NCI-H1417 (cell line): ENCODE measurements at places on chromosomes 16 and 17.

DNA sequence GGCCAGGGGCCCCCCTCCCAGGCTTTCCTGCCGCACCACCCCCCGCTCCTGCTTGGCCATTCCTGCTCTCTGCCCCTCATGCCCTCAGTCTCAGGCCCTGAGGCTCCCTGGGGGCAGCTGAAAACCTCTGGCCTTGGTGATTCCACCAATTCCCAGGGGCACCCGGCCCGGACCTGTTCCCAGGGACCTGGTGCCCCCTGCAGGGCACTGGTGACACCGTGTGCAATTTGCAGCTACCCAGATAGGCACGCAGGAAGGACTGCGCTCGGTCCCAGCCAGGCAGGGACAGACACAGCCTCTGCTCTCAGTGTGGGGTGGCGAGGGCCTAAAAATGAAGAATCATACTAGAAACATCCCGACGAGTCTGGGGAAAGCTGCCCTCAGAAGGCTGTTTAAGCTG, 13.4 kb downstream of the WFDC1 start:
- DNase-seq, result no peak

GRCh38 chr17:17403899-17404576, 72.8 kb upstream of the MED9 start:
- DNase-seq, result peak; percentile 89

DNA sequence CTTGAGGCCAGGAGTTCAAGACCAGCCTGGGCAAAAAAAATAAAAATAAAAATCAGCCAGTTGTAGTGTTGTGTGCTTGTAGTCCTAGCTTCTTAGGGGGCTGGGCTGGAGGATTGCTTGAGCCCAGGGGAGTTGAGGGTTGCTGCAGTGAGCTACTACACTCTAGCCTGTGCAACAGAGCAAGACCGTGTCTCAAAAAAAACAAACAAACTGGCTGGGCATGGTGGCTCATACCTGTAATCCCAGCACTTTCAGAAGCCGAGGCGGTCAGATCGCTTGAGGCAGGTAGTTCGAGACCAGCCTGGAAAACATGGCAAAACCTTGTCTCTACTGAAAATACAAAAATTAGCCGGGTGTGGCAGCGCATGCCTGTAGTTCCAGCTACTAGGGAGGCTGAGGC, 4.9 kb upstream of the UBALD2 start:
- peak; percentile 9 for DNase-seq

DNA sequence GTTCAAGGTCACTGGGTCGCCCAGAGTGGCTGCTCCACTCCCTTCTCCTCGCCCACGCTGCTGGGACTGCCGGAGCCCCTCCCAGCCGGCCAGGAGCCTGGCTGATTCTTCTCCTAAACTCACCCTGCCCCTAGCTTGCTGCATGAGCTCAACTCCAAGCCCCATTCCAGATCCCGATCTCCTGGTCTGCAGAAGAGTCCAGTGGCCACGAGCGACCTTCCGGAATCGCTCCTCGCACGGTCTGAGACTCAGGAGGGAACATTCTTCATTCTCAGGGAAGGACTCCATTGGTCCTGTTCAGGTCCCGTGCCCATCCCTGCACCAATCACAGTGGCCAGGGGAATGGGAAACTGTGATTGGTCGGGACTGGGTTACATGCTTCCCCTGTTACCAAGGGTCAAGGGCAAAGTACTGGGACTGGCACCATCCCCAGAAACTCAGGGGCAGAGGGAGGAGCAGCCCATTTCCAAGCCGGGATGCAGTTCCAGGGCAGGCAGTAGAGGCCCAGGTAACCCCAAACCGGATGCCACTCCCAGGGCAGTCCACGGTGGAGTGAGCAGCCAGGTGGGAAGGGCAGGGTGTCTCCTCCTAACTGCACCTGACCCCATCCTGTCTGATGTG, 24.5 kb upstream of the CIBAR2 start:
- no peak for DNase-seq

GRCh38 chr17:13671771-13672170, 70.0 kb upstream of the HS3ST3A1 start:
- no peak for DNase-seq

DNA sequence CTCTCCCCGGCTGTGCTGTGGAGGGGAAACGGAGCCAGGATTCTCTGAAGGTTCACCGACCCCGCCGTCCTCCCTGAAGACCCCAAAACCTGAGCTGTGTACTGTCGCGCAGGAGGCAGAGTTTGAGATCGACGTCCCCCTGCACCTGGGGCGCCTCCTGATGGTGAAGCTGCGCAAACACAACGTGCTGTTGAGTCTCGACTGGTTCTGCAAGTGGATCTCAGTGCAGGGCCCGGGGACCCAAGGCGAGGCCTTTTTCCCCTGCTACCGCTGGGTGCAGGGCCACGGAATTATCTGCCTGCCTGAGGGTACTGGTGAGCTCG, 62.6 kb upstream of the TEKT1 start:
- DNase-seq, result no peak

- no peak for DNase-seq
Observed at GRCh38 chr17:4066210-4066609, 76.6 kb downstream of the ZZEF1 start.

DNA sequence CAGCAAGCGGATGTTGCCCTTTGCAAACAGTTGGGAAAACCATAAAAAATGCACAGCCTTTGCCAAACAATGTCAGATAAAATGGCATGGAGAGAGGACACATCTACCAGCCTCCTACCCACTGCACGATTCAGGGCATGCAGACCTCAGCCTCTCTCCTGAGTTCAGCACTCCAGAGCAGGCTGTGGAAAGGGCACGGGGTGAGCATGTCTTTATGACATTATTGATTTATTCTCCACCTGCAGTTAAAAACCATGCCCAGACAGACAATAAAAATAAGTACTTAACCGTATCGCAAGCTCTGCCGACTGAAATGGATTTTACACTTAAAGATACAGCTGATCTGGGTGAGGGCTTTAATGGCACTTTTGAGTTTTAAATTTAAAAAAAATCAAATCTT, 127.1 kb downstream of the MAF start:
- peak; percentile 53 for DNase-seq

DNA sequence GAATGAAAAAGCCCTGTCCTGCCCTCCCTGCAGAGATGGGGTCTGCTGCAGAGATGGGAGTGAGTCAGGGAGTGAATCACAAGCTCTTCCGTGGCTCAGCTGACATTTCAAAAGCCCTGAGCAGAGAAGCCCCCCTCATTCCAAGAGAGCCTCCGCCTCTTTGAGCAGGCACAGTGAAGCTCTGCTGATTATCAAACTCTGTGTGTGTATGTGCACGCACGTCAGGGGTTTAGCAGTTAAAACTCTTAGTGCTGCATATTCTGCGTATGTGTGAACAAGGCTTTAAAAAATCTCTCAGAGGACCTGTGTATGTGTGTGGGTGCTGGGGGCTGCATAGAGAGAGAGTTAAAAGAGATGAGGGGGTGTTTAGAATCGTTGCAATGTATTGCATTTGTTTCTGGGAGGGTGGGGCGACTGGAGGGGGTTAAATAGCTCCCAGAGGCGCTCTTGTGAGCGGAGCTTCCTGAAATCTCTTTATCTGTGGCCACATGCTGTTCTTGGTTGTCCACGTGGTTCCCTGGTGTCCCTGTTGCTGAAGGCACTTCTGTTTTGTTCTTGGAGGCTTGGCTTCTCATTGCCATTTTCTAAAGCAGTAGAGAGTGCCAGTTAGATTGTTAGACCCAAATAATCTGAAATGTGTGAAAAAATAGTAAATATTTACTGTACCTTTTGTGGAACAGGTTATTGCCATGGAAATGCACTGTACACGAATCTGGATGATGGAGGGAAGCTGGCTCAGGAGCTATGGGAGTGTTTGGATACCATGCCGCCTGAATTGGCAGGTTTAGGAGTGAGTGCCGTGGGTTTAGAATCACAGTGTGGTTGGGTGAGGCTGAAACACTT, 116.6 kb downstream of the PRKCB start:
- no peak for DNase-seq

DNA sequence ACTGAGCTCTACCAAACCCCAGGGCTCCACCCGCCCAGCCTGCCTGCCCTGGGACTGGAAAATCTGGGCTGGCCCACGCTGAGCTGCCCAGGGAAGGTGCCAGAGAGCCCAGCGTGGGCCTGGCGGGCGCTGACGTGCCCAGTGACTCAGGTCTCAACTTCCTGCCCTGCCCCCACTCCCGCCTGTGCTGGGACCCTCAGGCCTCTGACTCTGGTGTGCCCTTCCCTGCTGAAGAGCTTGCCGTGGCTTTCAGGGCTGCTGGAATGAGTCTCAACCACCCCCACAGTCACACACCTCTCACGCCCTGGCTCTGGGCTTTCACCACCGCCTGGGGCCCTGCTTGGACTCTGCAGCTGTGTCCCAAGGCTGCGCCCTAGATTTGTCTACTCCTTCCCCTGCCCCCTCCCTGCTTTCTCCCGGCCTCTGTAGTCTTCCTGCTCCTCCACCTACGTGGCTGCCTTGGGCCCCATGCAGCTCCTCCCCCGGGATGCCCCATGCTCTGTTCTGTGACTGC, 10.4 kb downstream of the LLGL1 start:
- DNase-seq, result no peak

DNA sequence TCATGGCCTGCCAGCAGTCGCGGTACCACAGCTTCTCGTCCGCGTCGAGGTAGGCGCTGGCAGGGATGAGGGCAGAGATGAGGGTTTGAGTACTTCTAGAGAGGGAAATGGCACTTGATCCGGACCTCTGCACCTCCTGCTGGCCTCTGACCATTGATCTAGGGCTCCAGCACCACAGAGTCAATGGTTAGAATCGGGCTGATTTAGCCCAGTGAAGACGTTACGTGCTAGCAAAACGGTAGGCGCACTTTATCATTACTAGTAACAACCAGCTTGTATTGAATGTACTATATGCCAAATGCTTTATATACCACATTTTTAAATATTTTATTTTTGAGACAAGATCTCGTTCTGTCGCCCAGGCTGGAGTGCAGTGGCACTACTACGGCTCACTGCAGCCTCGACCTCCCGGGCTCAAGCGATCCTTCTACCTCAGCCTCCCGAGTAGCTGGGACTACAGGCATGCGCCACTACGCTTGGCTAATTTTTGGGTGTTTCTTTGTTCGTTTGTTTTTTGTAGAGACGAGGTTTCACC, 526 bp downstream of the TSNAXIP1 start:
- no peak for DNase-seq

DNA sequence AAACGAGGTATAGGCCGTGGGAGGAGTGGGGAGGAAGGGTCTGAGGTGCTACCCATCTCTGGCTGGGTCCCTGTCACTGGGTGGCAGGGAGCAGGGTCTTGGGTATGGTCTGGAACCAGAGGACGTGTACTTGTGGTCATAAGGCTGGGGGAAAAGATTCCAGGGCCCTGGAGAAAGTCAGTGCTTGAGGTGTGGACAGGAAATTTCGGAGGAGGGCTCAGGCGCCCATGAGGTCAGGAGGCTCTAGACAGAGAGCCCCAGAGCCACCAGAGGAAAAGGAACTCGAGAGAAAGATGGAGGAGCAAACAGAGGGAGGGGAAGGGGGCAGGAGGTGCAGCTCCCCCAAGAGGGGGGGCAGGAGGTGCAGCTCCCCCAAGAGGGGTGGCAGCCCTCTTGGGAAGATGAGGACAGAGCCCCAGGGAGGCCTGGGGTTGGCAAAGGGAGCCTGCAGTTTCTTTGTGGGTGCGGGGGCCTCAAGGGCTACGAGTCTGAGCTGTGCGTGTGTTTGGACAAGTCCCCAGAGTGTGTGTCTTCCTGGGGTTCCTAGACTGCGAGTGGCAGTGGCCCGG, 683 bp upstream of the SLC7A6 start:
- DNase-seq, result no peak

GRCh38 chr16:70680495-70681381, 5.1 kb downstream of the MTSS2 start:
- no peak for DNase-seq

DNA sequence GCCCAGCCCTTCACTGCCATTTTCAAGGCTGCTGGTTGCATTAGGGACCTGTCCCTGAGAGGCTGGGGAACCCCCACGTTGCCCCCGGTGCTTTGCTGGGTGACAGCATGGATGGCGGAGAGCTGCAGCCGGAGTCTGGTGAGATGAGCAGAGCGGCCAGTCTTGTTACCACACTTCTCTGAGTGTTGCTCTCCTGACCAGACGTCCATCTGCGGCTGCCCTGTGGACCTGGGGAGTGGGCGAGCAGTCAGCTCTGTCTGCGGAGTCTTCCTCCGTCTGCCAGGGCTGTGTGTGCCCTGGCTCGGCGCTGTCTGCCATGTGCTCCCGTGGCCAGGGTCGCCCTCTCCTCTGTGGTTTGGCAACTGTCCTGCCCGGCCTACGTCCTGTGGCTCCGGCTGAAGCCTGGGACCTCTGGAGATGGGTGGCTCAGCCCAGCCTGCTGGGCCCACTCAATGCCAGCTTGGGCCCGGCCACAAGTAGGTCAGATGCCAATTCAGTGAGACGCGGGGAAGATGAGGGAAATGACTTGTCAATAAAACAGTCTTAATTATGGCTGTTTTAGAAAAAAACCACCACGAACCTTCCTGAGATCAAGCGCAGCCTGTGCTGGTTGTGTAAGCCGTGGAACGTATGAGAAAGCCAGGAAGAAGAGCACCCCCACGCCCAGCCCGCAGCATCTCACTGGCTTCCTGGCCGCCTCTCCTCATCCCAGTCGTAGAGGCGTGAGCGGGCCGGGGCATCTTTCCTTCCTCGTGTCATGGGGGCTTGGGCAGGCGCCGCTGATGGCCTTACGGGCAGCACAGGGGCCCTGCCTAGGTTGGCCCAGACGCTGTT, 7.9 kb downstream of the KCTD5 start:
- DNase-seq, result no peak

DNA sequence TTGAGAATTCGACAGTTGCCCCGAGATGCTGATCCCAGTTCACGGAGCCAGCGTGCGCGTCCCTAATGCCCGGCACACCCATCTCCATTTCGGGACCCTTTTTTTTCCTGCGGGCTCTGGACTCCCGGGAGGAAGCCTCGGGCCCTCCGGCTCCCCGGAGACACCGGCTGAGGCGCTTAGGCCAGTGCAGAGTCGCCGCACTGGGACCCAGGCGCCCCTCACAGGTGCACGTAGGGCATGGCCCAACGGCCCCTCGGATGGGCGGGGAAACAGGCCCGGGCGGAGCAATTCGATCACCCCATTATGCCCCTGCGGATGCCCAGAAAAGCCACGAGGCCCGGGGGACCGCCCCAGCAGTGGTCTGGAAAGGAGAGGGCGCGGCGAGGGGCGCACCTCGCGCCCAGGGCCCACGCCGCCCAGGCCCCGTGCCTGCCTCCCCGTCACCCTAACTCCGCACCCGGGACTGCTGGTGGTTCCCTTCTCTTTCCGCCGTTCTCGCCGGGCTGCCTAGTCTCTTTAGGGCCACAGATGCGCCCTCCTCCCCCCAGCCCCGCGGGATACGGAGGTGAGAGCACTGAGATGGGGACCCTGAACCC, 18.5 kb upstream of the ZFHX3 start:
- DNase-seq, result no peak

GRCh38 chr16:66741169-66741900, 10.1 kb downstream of the DYNC1LI2 start:
- DNase-seq, result no peak

DNA sequence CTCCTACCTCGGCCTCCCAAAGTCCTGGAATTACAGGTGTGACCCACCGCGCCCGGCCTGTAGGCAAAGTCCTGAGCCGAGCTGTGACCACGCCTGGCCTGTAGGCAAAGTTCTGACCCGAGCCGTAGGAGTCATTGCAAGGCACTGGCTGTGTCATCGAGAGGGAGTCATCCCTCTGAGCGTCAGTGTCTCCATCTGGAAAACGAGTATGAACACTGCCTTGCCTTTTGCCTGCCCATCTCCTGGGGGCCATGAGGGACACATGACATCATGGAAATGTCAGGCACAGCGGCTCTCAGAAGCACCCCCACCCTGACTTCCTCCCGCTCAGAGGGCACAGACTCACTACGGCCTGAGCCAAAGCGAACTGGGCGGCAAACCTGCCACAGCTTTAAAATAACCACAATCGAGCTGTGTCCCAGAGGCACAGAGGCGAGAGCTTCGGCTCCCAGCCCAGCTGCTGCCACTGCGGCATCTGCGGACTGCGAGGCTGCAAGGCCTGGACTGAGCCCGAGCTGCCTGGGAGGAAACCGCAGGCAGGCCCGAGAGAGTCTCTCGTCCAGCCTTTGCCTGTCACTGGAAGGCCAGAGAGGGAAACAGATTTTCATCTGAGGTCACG, 50.8 kb downstream of the RPH3AL start:
- DNase-seq, result no peak
